T-helper 1 cell treated with Interleukin-12 subunit alpha and Interleukin-12 subunit beta and Interleukin-4 antibody, amounts not matched to agents 30 ng/mL and 1 ng/mL, for 36 hours (primary cell): ENCODE measurements at places on chromosomes 16 and 17. TPM values are rescaled to one million over a fixed set of nuclear protein-coding genes. Genes with fewer than 3 reads are reported as not detected.

The PRSS33 gene
- total RNA-seq = not detected in 2 replicates

The TMC8 gene
- 411 and 412 TPM in 2 replicates for total RNA-seq

The XPO6 gene
- 207 and 216 TPM in 2 replicates for total RNA-seq

The RNF227 gene
- 2.9 and 3.9 TPM in 2 replicates for total RNA-seq

The GRB7 gene
- 0.86 and 0.95 TPM in 2 replicates for total RNA-seq
